ENCODE measurements at places on chromosomes 1 and 21. TPM values are rescaled to one million over a fixed set of nuclear protein-coding genes. Genes with fewer than 3 reads are reported as not detected.
A peak's percentile ranks its signal among the peaks of the same experiment; 100 is the strongest.

FAM72D gene
- polyA plus RNA-seq, result 5.3 TPM

GRCh38 chr21:19433623-19434022 is 1030.0 kb upstream of the TMPRSS15 start:
- DNase-seq, result no peak

- no peak for DNase-seq
Observed at GRCh38 chr1:238501290-238501689, 610.6 kb upstream of the ZP4 start.

- DNase-seq, result peak; percentile 53
Observed at GRCh38 chr1:15740924-15741850, 1.1 kb upstream of the TMEM82 start.

DNA sequence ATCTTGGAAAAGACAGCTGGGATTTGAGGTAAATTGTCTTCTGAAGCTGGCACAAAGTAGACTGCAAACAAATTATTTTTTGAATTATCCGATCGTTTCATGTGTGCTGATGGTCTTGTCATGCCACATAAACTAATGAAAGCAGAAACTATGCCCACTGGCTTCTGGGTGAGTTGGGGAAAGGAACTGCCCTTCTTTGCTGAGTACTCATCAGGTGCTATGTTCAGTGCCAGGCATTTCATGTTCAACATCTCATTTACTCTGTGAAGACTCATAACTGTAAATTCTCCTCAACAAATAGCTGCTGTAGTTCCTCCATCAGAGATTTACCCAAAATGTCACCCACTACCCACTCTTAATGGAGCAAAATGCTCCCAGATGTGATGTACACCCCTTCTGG is 1.2 kb downstream of the TRIT1 start:
- no peak for DNase-seq

Data from brain (organoid and tissue), 16 donors.